ENCODE measurements at places on chromosomes 1 and 21.

DNA sequence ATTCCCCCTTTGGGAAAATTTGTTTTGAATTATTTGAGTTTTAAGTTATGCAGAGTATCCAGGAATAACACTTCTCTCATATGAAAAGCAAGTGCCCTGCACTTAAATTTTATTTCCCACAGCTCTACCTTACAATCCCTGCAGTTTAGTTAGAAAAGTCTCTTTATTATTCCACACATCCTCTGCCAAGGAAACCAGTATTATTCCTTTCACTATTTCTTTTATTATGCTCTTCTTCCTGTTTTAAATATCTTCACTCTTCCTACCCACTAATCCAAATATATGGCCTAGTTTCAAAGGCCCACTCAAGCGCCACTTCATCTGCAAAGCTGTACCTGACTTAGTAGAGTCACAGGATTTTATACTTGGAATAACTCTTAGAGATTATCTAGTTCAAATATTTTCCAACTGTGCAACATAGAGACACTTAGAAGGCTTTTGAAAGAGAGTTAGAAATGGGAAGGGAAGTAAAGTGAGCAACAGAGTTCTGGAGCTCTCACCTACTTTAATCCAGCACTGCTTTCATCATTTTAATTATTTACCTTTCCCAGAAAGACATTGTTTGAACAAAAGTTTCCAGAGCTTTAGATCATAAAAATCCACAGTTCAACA, 97.2 kb upstream of the LYPLAL1 start:
- no peak for DNase-seq

DNA sequence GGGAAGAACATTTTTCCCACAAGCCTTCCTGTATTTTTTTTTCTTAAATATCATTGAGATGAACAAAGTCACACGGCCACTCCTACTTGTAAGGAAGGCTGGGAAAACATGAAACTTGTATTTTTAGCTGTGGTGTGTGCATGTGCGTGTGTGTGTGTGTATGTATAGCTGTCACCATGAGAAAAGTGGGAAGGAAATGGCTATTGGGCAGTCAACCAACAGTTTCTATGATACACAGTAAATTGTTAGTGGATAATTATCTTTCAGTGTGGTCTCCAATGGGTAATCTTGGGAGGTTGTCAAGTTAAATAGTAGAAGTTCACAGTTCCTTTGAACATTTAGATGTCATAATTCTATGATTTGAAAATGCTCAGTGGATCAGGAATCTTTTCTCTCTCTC, 132.7 kb upstream of the USP24 start:
- no peak for DNase-seq

DNA sequence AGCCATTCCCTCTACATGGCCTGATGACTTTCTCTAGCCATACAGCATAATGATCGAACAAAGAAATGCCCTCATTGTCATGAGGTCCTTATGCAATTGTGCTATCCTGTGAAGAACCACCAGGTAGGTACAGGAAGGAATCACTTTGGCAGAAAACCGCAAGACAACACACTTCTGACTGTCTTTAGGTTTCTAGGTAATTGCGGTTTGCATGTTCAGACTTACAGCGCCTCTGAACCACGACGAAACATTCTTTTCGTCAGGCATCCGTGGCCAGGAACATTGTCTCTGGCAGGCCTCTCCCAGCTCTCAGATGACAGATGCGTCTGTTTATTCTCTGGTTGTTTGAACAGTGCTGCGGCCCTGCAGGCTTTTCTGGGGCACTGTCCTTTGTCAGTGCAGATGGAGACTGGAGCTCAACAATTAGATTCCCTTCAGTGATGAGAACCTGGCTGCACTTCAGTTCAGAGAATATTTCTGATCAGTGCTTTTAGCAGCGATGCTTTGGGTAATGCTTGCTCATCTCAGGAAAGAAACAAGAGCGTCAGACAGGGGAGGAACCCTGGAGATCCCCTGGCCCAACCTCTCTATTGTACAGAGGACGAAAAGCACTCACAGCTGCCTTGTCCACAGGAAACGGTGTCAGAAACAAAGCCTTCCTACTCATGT, 63.4 kb downstream of the B3GALT5 start:
- no peak for DNase-seq

DNA sequence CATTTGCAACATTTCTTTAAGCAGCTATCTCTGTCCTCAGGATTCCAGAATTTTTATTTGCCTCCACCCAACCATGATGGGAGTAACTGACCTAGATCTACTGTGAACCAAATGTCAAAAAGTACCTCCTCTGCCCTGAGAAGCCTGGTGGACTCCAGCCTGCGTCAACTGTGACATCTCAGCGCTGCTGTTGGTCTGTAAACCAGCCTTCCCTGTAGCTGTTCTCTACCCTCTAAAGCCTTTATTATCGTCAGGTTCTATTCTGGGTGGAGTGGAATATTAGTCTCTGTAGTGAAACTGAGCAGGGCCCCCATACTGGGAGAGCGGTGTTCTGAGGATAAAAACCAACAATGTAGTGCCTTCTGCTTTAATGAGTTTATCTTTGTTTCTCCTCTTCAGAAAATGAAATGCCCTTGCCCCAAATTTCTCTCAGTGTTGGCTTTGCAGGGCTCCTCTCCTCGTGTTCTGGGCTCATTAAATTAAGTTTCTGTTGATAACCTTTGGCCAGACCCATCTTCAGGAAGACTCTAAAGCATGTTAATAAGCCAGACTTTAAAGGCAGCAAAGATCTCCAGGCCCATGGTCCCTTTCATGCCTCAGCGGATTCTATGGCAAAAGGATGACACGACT, 223.1 kb upstream of the PLXNA2 start:
- DNase-seq = no peak

DNA sequence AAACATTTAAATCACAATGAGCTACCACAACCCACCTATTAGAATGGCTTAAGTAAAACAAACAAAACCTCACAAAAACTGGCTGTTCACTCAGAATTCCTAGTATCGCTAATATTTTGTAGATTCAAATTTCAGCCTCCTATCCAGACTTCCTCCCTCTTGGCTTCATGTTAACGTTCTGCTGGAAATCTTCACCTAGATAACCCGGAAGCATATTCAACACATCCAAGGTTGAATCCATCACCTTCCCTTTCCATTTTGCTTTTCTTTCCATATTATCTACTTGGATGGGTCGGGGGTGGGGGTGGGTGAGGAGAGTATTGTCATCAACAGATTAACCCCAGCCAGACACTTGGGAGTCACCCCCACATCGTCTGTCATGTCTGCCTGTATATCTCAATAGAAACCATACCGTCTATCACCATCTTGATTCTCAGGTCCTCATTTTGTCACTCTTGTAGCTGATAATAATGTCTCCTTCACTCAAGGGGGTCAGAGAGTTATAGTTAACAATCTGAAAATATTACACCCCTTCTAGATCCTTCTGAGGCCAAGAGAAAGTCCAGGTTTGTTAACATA, 1.7 kb upstream of the DPH5 start:
- DNase-seq = no peak

DNA sequence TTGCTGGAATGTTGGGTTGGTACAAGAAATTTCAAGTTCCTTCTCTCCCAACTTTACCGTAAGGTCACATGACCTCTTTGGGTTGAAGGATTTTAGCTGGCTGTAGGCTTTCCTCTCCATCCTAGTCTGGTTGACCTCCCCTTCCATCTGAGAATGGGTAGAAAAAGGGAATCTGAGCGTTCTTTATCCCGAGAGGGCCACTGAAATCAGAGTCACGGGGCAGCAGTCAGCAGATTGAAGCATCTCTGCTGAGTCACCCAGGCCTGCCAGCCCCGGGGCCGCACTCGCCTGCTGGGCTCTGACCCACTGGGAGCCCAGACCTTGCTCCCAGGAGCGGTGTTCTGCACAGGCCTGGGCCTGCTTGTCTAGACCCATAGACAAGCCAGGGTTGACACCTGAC, 31.0 kb downstream of the TMCC2 start:
- peak; percentile 76 for DNase-seq

DNA sequence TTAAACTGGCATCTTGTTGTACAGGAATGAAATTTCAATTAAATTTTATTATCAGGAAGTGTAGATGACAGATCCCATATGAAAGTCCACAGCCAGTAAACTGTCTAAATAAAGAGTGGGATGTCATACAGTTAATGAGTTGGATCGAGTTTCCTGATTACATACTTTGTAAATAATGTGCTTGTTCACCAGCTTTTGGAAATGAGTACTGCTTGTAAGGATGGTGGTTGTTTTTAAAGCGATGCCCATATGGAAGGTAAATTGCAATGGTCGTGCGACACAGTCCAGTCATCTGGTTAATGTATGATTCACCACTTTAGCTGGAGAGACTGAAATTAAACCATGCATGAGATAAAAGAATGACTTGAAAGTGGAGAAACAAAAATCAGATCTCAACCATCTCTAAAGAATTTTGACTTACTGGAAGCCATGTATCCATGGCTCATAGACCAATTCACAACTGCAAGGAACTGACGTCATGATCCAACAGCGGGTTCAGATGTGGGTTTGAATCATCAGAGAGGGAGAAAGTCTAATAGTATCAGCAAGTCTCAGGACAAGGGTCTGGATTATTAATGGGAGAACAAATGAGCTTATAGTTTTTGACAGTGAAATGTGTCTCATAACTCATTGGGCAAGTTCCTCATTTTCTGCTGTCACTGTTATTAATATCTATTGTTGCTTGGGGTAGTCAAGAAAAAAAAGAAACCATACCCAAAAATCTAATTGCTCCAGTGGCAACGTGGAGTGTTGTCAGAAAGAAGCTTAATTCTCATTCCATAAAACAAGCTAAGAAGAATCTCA, 49.0 kb downstream of the MAP10 start:
- peak; percentile 79 for DNase-seq

- DNase-seq = no peak
Measured at GRCh38 chr21:34235514-34235913, 128.3 kb upstream of the KCNE2 start.

GRCh38 chr1:2074944-2075740, 24.9 kb downstream of the PRKCZ start:
- no peak for DNase-seq

DNA sequence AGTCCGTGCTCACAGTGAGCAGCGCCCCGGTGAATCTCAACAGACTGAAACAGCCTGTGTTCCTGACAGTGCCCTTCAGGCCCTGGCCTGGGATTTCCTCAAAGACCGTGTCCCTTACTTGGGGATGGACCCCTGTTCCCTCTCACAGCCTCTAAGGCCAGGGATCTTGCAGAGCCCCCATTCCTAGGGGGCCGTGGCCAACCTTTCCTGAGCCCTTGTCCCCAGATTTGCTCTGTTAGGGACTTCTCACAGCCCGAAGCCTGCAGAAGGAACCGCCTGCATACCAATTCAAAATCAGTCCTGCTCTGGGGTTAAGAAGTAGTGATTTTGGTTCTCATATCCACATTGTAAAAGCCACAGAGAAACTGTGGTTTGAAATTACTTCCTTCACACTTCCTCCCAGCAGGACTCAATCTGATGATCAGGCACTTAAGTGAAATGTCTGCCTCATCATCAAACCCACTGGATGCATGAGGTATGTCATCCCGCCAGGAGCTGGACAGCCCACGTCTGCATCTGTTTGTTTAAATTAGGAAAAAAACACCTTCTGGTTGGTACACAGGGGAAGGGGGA, 14.9 kb downstream of the ABCA4 start:
- DNase-seq = peak; percentile 36

- DNase-seq = no peak
Measured at GRCh38 chr1:24190983-24191461, 3.9 kb upstream of the IFNLR1 start.
